ENCODE measurements at places on chromosomes 2 and 18. TPM values are rescaled to one million over a fixed set of nuclear protein-coding genes. Genes with fewer than 3 reads are reported as not detected.

Gene TNS1
- total RNA-seq: 2,170 TPM

Gene SUPT7L
- total RNA-seq: 18.5 TPM

Gene LDLRAD4
- total RNA-seq: 33.6 TPM

Gene GPD2
- total RNA-seq: 26.0 TPM

Gene MYO5B
- 13.9 TPM for total RNA-seq

Gene MAP3K19
- total RNA-seq: not detected

Gene ANTXR1
- 115 TPM for total RNA-seq

Gene IL37
- not detected for total RNA-seq

Gene TNFAIP6
- 13.3 TPM for total RNA-seq

Gene RESP18
- not detected for total RNA-seq

Gene IL36RN
- not detected for total RNA-seq
